Cortex of kidney (tissue), 1 donor: ENCODE measurements at places on chromosomes 11 and 22.

GRCh38 chr11:36340897-36341296 lies 44.8 kb downstream of the PRR5L start:
- no peak for DNase-seq

- DNase-seq: no peak
These were observed 96.2 kb upstream of the TRIM77 start for GRCh38 chr11:89613911-89614310.

DNA sequence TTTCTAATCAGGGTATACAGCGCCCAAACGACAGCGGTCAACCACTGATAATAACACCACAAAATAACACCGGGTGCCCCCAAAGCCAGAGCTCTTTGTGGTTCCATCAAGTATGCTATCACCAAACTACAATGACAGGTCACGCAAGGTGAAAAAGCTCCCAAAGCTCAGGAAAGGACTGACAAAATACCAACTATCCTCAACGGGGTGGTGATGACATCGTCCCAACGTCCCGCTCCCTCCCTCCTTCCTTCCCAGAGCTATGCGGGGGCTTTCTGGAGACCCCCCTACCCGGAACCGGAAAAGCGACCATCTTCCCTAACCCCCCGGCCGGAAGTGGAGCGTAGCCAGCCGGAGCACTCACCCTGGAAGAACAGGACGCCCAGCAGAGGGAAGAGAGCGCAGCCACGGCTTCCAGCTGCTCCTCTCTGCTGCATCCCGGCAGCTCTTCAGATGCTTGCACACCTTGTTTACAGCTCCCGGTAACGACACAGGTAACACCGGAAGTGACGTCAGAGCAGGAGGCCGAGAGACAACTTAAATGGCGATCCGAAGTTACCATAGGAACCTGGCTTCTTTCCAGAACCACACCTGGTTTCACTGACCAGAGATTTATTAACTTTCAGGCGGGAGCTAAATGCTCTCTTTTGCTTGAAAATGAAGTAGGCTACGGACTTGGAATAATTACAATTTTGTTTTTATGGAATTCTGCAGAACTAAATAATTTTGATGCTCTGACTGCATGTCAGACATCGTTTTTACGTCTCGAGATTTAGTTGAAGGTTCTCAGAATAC lies at the start of gene MPZL3:
Gene MPZL3 (minus strand): TSS at position 508 of the 795 bp plus-strand sequence. CDS start 71 bp downstream, at position 437.
- no peak for DNase-seq

DNA sequence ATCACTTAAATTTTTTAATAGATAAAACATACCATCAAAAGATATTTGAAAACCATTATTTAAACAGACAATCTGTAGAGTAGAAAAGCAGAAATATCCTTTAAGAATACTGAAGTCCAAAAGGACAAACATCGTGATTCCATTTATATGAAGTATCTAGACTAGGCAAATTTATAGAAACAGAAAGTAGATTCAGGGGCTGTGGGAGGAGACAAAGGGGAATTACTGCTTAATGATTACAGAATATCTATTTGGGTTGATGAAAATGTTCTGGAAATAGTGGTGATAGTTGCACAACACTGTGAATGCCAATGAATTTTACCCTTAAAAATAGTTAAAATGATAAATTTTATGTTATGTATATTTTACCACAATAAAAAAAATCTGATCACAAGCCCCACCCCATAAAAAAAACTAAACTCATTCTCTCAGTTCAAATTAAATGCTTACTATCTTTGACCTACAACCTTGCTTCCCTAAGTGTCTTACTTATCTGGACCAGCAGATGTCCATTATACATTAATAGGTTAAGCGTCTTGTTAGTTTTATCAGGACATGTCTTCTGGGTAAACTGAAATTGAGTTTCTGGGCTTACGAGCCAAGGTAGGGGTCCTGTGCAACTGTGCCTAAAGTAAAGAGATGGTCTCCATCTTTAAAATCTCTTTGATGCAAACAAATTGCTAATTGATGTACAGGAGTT lies 86.3 kb downstream of the FCHSD2 start:
- DNase-seq: no peak

DNA sequence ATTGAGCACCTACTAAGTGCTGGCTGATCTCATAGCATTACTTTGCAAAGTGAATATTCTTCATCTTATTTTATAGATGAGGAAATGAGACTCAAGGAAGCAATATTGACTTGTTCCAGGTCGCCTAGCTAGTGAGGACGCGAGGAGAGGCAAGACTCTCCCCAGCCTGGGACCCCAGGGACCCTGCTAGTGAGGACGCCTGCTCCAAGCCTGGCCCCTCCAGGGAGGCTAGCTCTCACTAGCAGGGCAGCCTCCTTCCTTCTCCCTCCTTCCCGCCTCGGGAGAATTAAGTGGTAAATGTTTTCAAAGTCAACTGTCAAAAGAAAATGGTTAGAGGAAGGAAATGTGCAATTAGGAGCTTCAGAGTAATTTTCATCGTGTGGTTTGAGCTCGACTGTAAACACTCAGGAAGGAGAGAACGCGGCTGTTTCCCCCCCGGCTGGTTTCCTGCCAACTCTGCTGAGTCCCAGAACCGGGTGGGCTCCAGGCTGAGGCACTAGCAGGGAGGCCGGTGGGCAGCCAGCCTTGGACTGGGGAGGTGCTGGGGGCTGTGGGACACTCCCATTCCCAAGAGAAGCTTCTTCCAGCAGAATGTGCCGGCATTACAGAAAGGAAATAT lies 17.9 kb downstream of the MYEOV start:
- no peak for DNase-seq

DNA sequence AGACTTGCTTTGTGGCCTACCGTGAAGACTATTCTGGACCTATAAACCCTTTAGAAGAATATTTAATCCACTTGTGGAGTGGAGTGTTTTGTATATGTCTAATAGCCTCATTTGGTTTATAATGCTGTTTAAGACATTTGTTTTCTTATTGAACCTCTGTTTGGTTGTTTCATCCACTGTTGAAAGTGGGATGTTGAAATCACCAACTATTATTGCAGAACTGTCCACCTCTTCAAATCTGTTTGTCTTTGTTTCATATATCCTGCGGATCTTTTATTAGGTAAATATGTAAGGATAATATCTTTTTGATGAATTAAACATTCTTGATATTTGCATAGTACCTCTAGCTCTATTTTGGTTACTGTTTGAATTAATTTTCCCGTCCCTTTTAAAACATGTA lies 49.1 kb downstream of the XKR3 start:
- DNase-seq: no peak

DNA sequence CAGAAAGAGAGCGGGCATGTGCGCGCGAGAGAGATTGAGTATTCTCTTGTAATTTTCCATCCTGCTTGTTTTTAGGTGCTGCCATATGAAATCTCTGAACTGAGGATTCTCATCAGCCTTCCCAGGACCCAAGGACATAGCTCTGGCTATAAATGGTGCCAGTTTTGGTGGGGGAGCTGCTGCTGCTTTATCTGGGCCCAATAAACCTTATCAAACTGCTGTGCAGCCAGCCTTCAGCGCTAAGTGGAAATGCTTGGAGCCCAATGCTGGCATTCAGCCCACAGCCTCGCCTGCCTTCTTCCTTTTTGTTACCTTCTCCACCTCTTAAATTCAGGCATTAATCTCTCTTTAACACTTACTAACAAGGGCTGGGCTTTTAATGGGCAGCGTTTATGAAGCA lies 2.4 kb upstream of the ZBTB16 start:
- DNase-seq: no peak

- no peak for DNase-seq
These were observed 115.9 kb upstream of the CCDC179 start for GRCh38 chr11:22976146-22976545.

DNA sequence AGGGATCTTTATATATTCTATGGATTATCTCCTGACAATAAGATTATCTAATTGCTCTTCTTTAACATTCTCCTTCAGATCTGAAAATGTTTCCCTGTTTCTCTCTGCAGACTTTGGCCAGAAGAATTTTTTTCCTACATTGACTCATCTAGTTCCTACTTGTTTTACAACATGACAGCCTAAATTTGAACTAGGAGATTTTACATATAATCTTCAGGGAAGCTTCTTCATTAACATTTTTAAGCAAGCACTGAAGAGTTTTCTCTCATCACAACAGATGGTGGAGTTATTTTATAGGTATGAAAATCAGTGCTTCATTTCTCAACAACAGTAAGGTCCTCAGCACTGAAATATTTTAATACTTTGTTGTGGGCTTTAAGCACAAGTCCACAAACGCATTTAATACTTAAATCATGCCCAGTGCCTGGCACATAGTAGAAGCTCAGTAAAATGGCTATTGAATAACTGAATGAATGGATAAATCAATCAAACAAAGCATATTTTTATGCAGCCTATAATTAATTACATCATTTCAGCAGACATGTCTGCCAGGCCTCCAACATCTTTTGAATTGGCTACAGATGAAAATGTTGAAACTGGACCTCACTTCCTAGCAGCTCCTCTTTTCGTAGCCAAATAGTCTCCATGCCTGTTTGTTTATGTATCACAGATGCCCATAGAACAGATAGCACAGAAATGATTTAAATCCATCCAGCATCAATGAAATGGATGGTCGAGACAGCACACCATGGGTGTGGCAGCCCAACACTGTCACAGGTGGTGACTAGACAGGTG lies 117.3 kb upstream of the POU2AF2 start:
- DNase-seq: no peak

DNA sequence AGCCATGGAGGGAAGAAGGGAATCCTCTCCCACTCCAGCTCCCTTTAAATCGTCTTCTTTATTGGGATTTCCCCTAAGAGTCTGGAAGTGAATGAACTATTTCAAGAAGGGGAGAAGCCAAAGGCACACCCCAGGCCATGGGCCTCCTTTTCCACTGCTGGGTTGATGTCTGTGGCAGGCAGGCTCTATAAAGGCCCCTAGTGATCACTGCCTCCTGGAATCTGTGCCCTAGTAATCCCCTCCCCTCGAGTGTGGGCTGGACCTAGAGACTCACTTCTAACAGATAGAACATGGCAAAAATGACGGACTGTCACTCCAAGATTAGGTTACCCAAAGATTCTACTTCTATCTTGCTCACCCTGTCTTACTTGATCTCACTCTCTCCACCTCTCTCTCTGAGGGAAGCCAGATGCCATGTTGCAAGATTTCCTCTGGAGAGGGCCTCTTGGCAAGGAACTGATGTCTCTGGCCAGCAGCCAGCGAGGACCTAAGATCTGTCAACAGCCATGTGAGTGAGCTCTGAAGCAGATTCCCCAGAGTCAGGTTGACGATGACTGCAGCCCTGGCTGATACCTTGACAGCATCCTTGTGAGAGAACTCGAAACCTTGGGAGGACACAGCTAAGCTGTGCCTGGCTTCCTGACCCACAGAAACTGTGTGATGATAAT lies 444.8 kb downstream of the SOX6 start:
- DNase-seq: no peak

DNA sequence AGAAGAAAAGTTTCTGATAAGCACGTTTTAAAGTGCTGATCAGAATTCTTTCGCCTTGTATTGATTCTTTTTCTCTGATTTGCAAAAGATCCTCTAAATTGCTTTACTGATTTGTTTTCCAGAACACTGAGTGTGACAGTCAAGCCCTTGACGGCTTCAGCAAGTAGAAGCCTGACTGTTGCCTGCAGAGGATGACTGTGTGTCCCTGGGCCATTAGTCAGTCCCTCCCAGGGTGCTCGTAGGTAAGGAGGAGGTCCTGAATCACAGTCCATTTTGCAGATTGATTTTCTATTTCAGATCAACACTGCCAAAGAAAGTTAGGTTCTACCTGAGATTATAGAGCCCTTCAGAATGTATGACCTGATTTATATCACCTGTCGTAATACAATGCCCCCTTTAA lies 38.6 kb upstream of the POGLUT3 start:
- no peak for DNase-seq
